ENCODE measurements at places on chromosomes 11 and 22.

DNA sequence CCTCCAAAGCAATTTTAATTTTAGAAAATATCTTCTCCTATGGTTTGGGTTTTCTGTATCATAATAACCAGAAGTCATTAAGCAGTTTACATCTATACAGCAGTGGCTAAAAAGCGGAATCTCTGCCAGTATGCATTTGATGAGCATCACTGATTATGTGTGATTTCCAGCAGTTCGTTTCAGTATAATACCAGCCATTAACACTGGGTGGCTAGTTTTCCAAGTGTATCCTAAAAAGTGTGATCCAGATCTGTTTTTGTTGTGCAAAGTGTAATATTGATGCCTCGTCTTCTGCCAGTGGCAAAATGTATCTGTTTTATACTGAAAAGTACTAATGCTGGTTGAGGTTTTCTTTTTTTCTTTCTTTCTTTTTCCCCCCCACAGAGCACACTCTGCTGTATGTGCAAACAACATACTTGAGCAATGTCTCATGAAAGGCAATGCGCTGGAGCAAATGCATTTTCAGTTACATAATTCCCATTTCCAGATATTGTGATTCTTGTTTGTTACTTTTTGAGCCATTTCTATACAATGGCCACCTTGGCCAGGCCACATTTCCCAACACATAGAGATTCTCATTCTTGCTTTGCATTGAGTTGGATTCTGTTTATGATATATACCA, 64.2 kb downstream of the SLC36A4 start:
- DNase-seq = no peak

GRCh38 chr11:124676386-124676785, 2.7 kb downstream of the SPA17 start:
- no peak for DNase-seq

- no peak for DNase-seq
Measured at GRCh38 chr22:23675502-23676415, 15.1 kb upstream of the RGL4 start.

DNA sequence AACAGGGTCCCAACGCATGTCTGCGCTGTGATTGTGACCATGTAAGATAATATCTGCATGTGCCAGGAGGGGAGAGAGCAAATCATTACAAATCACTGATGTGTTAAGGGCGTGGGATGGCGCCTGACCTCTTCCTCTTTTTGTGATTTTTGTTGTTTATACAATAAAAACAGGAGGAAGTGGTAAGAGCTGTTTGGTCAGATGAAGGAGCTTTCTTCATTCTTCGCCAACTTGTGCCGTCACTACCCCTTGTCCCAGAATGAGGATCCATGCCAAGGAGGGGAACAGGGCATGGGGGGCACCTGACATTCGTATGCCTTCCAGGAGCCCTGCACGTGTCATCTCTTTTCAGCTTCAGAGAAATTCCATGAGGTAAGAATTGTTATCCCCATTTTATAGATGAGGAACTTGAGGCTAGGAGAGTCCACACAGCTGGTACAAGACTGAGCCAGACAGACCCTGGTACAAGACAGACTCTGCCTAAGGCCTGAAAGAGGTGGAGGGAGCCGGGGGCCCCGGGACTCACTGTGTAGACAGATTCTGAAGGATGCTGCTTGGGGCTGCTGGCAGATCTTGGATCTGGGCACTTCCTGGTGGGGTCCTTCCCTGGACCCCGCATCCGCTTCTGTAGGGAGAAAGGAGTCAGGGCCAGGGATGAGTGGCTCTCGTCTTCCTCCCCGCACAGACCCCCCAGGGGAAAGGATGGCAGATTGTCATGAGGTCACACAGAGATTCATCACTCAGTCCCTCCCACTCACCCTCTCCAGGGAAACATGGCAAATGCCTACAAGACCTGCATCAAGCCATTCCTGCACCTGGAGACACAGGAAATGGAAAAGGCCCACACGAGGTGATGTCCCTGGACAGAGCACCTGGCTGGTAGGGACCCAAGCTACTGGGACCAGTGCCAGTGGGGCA, 34.6 kb downstream of the NFAM1 start:
- DNase-seq = no peak

All from SW 1271 (cell line).